ENCODE measurements at places on chromosomes 3 and 15. TPM values are rescaled to one million over a fixed set of nuclear protein-coding genes. Genes with fewer than 3 reads are reported as not detected.
A peak's percentile ranks its signal among the peaks of the same experiment; 100 is the strongest.

The NAA50 gene
- 108 TPM for total RNA-seq

The CEP70 gene
- total RNA-seq, result 15.9 TPM

The CCNB2 gene
- 112 TPM for total RNA-seq

The TAGLN3 gene
- total RNA-seq, result not detected

The THRB gene
- total RNA-seq, result not detected

The FBXW12 gene
- total RNA-seq, result not detected

The PEX5L gene
- not detected for total RNA-seq

The VWA5B2 gene
- not detected for total RNA-seq

The CAPN3 gene
- 2.9 TPM for total RNA-seq

The GXYLT2 gene
- total RNA-seq, result not detected

The CLDN18 gene
- not detected for total RNA-seq

The KCNH8 gene
- total RNA-seq, result not detected

The CLDN16 gene
- not detected for total RNA-seq

GRCh38 chr3:5092018-5092417 lies 30.1 kb upstream of the ARL8B start:
- H3K36me3 ChIP-seq, result no peaks in the 10 kb centered on the region
- H3K27ac ChIP-seq, result no peak overlapping the region
- peaks cover 4% of the 10 kb centered on the region for H3K4me1 ChIP-seq
- DNase-seq, result no peak
- peaks cover 31% of the 10 kb centered on the region for H3K27me3 ChIP-seq
- H3K4me3 ChIP-seq, result no peak overlapping the region

DNA sequence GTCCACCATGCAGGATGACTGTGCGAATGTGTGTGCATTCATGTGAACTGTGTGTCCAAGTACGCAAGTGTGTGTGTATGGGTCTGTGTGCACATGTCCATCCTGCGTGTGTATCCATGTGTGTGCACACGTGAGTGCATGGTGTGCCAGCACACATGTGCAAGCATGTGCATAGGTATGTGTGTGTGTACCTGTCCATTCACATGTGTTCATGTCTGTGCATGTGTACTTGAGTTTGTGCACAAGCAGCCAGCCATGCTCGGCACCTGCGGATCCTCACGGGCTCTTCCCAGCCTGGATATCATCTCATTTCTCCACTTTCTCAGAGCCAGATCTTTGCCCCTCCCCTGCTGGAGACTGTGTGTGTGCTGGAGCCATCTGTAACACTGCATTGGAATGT lies 18.7 kb upstream of the PLXNA1 start:
- H3K27ac ChIP-seq, result no peak overlapping the region
- DNase-seq, result no peak
- H3K27me3 ChIP-seq, result peaks cover 4% of the 10 kb centered on the region
- H3K36me3 ChIP-seq, result no peaks in the 10 kb centered on the region
- H3K4me1 ChIP-seq, result no peaks in the 10 kb centered on the region

DNA sequence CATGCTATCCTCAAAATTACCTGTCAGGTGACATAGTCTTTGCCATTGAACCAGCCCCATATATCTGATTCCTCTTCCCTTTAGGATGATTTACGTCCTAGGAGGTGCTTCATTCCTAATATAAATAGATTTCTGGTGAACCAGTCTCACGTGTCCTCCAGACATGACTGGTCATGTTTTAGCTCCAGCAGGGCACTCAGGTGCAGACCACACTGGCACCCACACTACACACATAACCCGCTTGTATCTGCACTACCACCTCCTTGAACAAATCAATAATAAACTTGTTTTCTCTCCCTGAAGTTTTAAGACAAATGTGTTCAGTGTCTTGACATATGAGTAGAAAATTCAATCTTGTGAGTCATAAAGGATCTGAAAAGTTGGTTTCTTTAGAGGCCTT lies 155.5 kb downstream of the GOLIM4 start:
- H3K4me3 ChIP-seq, result no peak overlapping the region
- peaks cover 5% of the 10 kb centered on the region for H3K4me1 ChIP-seq
- no peak overlapping the region for H3K27ac ChIP-seq
- DNase-seq, result no peak

DNA sequence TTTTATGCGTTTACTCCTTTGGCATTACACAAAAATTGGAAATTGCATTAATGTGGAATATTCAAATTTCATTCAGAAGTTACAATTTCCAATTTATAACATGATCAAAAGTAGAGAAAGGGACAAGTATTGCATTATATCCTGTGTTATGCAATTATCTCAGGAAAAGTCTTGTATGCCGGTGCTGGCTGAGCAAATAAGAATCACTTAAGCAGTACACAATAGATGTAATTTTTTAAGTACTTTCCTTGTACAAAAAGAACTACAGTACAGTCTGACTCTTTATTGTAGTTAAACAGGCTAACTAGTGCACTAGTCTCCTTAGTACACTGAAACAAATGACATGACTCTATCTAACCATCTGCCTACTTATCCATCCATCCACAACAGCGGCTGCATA lies 493.2 kb upstream of the KCNMB2 start:
- H3K27ac ChIP-seq, result no peak overlapping the region
- DNase-seq, result no peak

DNA sequence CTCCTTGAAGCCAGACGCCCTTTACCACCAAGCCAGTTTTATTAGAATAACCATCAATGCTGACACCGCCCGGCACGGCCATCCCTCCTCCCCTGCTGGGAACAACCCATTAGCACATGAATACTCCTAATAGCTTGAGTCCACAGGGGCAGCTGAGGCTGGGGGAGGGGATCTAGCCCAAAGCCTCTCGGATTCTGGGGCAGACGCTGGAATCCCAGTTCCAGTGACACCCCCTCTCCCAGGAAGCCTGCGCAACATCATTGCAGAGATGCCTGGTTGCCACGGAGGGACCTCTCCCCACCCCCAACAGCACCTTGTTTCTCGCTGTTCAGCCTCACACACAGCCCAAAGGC lies 1.2 kb upstream of the LINGO1 start:
- no peaks in the 10 kb centered on the region for H3K36me3 ChIP-seq
- DNase-seq, result no peak
- H3K27me3 ChIP-seq, result peaks cover 43% of the 10 kb centered on the region
- H3K4me1 ChIP-seq, result peaks cover 10% of the 10 kb centered on the region
- no peak overlapping the region for H3K27ac ChIP-seq
- no peak overlapping the region for H3K4me3 ChIP-seq

DNA sequence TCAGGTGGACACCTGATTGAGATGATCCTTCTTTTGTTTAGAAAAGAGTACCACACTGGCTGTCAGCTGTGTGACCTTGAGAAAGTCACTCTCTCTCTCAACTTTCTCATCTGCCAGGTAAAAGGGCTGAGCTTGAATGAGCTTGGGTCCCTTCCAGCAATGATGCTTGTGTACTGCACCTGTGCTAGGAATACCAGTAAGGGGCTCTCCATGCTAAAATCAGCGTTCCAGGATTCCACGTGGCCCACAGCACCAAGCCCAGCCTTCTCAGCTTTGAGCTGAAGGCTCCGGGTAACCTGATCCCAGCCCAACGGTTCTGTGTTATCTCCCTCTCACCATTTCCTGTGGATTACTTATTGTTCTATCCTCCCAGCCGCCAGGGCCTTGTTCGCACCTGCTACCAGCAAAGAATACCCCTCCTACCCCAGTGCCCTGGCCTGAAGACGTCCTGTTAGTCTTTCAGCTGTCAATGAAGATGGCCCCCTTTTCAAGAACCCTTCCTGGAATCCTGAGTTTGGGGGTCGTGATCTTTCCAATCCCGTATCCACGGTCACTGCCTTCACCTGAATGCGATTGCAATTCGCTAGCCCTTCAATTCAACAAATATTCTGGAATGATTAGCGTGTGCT lies 54.2 kb upstream of the CGNL1 start:
- H3K36me3 ChIP-seq, result no peaks in the 10 kb centered on the region
- DNase-seq, result no peak
- H3K4me3 ChIP-seq, result no peak overlapping the region

GRCh38 chr3:75396316-75396802 lies 267.8 kb upstream of the FRG2C start:
- H3K27ac ChIP-seq, result no peak overlapping the region
- no peaks in the 10 kb centered on the region for H3K36me3 ChIP-seq
- H3K4me1 ChIP-seq, result no peaks in the 10 kb centered on the region
- no peaks in the 10 kb centered on the region for H3K27me3 ChIP-seq
- no peak for DNase-seq

DNA sequence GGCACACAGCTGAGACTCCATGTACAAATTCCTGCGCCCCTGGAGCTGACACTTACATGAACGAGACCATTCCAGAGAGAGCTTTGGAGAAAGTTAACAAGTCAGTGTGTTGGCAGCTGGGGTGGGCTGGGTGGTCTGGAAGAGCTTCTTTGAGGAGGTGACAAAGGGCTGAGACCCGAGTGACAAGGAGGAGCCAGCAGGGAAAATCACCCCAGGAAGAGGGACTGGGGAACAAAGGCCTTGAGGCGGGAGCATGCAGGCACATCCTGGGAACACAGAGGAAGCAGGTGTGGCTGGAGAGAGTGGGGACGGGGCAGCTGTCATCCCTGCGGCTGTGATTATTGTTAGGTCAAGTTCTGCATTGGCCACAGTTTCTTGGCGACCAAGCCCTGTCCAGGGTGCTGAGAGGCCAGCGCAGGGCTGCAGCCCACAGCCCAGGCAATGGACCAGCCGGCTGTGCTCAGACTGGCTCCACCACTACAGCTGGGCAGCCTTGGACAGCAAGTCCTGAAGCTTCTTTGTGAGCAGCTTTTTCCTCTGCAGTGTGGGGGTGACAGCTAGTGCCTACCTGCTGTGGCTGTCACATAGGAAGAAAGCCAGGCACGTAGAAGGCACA lies 34.2 kb upstream of the PRR23E start:
- no peaks in the 10 kb centered on the region for H3K4me1 ChIP-seq
- H3K36me3 ChIP-seq, result no peaks in the 10 kb centered on the region
- no peak overlapping the region for H3K27ac ChIP-seq
- H3K27me3 ChIP-seq, result no peaks in the 10 kb centered on the region
- DNase-seq, result no peak

DNA sequence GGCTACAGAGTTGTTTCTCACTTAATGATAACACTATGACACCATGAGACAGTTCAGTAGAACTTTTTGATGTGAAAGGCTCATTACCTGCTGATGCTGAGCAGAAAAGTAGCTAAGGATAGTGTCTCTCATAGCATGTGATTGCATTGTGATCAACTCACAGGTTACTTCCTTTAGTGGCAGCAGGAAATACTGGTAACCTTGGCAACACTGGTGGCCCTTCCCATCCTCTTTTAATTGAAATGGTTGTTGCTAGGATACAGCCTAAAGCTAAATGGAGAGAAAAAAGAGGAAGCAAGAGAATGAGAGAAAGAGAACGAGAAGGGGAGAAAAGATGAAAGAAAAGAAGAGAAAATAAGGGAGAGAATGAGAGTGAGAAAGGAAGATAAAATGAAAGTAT lies 204.7 kb upstream of the GAP43 start:
- no peak for DNase-seq
- H3K27me3 ChIP-seq, result no peaks in the 10 kb centered on the region
- H3K36me3 ChIP-seq, result no peaks in the 10 kb centered on the region
- peaks cover 6% of the 10 kb centered on the region for H3K4me1 ChIP-seq
- no peak overlapping the region for H3K27ac ChIP-seq

- no peaks in the 10 kb centered on the region for H3K27me3 ChIP-seq
- DNase-seq, result no peak
- no peak overlapping the region for H3K27ac ChIP-seq
- no peaks in the 10 kb centered on the region for H3K36me3 ChIP-seq
These were observed 19.5 kb downstream of the TRAK1 start for GRCh38 chr3:42110631-42111030.

- H3K27ac ChIP-seq, result no peak overlapping the region
- no peak overlapping the region for H3K4me3 ChIP-seq
- no peaks in the 10 kb centered on the region for H3K27me3 ChIP-seq
- H3K36me3 ChIP-seq, result no peaks in the 10 kb centered on the region
- H3K4me1 ChIP-seq, result peaks cover 13% of the 10 kb centered on the region
- DNase-seq, result no peak
These were observed 44.8 kb downstream of the TMEM39A start for GRCh38 chr3:119418641-119419040.

- H3K27me3 ChIP-seq, result peaks cover 7% of the 10 kb centered on the region
- no peaks in the 10 kb centered on the region for H3K36me3 ChIP-seq
- DNase-seq, result no peak
- H3K4me3 ChIP-seq, result no peak overlapping the region
- H3K4me1 ChIP-seq, result no peaks in the 10 kb centered on the region
These were observed 53.9 kb downstream of the ACAD9 start for GRCh38 chr3:128933213-128933921.

- no peak for DNase-seq
- peak overlapping the region; percentile 74 for H3K27ac ChIP-seq
- H3K4me1 ChIP-seq, result peaks cover 32% of the 10 kb centered on the region
- no peaks in the 10 kb centered on the region for H3K36me3 ChIP-seq
- H3K4me3 ChIP-seq, result peak overlapping the region; percentile 31
These were observed 1046.0 kb upstream of the NR2F2 start for GRCh38 chr15:95284492-95284891.

GRCh38 chr3:78096488-78097255 lies 1056.8 kb downstream of the ROBO2 start:
- no peak overlapping the region for H3K4me3 ChIP-seq
- no peak overlapping the region for H3K27ac ChIP-seq
- no peaks in the 10 kb centered on the region for H3K27me3 ChIP-seq
- no peaks in the 10 kb centered on the region for H3K36me3 ChIP-seq
- no peak for DNase-seq
- no peaks in the 10 kb centered on the region for H3K4me1 ChIP-seq

DNA sequence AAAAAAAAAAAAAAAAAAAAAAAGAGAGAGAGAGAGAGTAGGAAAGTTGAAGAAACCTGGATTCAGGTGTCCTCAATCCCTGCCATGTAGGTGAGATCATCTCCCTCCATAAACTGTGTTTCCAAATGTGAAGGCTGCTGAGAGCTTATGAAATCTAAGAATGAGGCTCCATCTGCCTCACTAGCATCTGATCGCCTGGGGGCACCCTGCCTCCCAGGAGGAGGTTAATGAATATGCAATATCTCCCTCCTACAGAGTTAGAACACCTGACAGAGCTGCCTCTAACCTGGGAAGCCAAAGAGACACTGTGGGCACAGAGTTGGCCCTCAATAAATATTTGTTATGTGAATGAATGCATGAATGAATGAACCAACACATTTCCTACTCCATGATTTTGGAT lies 23.8 kb upstream of the ZNF148 start:
- no peaks in the 10 kb centered on the region for H3K4me1 ChIP-seq
- H3K27ac ChIP-seq, result no peak overlapping the region
- H3K4me3 ChIP-seq, result no peak overlapping the region

DNA sequence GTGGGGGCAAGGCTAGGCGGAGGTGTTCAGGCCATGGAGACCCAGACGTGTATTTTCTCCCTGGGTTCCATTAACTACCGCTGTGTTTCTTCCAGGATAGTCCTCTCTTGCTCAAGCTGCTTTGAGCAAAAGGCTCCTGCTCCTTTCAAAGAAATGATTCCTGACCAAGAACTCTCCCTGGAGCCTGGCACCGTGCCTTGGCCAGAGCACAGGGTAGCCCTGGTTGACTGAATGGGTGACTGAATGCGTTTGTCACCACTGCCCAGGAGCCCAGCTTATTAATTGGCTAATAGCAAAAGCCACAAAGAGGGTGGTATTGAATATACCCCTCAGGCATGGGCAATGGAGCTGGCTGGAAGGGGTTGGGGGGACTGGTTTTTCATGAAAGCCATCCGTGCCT lies 13.9 kb downstream of the RASGRF1 start:
- DNase-seq, result no peak
- H3K27ac ChIP-seq, result no peak overlapping the region
- H3K27me3 ChIP-seq, result no peaks in the 10 kb centered on the region
- H3K36me3 ChIP-seq, result no peaks in the 10 kb centered on the region
- H3K4me3 ChIP-seq, result no peak overlapping the region

All from activated CD8-positive, alpha-beta T cell treated with anti-CD3 and anti-CD28 coated beads, Interleukin-2, amount 10 ng/mL, durations not matched to agents 7 days and 5 days (primary cell).